ENCODE measurements at places on chromosomes 1 and 21.

DNA sequence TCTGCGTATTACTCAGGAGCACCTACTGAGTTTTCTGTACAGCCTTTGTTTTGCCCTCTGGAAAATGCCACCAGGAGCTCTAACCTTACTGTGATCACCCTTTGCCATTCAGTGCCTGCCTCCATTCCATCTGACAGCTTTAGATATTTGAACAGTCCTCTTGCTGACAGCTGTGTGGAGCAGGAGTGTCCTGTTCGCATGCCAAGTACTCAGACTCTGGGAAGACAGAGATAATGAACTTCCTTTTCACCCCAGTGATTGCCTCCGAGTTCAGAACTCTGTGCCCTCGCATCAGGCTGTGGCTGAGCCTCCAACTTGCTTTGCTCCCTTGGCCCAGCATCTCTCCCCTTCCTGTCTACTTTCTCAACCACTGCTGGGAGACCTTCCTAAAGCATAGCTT is 74.0 kb downstream of the CACNA1E start:
- no peak for DNase-seq

DNA sequence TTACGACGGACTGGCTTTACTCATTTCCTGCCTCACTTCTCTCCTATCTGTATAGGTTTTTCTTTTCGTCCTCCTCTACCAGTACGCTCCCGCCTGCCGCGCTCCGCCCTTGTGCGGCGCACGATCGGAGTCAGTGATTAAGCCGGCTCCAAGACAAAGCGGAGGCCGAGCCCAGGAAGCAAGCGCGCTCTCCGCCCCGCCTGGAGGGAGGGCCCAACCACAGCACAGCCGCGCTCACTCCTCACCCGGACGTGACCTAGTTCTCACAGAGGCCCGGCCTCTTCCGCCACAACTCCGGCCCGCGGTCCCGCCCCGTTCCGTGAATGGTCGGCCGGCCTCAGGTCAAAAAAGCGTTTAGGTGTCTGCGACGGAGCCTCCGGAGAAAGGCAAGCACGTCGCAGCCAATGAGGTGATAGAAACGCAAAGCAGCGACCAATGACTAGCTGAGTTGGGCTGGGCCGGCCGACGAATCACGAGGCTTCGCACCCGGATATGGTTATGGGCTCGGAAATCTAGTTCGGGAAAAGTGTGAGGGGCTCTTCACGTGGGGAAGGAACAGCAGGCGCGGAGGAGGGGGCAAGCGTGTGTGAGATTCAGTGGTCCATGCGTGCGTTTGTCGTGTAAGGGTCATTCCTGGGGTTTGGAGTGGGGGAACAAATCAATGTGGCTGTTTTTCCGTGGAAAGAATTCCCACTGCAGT is at the start of gene METTL13:
Gene METTL13, plus strand, starts transcription at position 485 of the 700 bp plus-strand sequence. CDS start 308 bp downstream, outside the sequence.
- DNase-seq, result peak; percentile 100

DNA sequence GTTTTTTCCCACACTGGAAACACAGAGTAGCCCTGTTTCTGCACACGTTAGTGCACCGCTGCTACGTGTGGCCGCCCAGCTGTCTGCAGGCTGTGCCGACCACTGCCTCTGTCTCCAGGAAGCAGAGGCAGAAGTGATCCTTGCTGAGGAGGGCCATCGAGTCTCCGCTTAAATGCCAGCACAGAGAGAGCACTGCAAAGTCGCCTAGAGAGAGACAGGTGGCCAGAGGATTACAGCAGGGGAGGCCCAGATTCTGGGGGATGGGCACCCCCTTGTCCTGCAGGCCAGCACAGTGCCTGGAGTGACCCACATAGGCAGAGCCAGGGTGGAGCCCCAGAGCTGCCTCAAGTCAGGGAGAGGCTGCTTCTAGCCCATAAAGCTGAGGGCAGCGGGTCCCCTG is 6.1 kb downstream of the TPRG1L start:
- DNase-seq, result no peak

- DNase-seq, result no peak
Measured at GRCh38 chr1:181486098-181486420, 2.7 kb downstream of the CACNA1E start.

- peak; percentile 44 for DNase-seq
Measured at GRCh38 chr1:62784509-62785365, 805 bp downstream of the ATG4C start.

- DNase-seq, result no peak
Measured at GRCh38 chr1:51691920-51692319, 75.0 kb downstream of the OSBPL9 start.

Measured in erythroblast (primary cell).